K562 (cell line): ENCODE measurements at places on chromosomes 12 and 14. TPM values are rescaled to one million over a fixed set of nuclear protein-coding genes. Genes with fewer than 3 reads are reported as not detected.
A peak's percentile ranks its signal among the peaks of the same experiment; 100 is the strongest.

GRCh38 chr14:102731101-102731870 is 46.0 kb upstream of the TRAF3 start:
- DNase-seq, result no peak

GRCh38 chr12:91074154-91074709 is 16.4 kb upstream of the KERA start:
- DNase-seq, result no peak

GRCh38 chr12:34604227-34604626 is 581.9 kb downstream of the ALG10 start:
- DNase-seq, result peak; percentile 2

DNA sequence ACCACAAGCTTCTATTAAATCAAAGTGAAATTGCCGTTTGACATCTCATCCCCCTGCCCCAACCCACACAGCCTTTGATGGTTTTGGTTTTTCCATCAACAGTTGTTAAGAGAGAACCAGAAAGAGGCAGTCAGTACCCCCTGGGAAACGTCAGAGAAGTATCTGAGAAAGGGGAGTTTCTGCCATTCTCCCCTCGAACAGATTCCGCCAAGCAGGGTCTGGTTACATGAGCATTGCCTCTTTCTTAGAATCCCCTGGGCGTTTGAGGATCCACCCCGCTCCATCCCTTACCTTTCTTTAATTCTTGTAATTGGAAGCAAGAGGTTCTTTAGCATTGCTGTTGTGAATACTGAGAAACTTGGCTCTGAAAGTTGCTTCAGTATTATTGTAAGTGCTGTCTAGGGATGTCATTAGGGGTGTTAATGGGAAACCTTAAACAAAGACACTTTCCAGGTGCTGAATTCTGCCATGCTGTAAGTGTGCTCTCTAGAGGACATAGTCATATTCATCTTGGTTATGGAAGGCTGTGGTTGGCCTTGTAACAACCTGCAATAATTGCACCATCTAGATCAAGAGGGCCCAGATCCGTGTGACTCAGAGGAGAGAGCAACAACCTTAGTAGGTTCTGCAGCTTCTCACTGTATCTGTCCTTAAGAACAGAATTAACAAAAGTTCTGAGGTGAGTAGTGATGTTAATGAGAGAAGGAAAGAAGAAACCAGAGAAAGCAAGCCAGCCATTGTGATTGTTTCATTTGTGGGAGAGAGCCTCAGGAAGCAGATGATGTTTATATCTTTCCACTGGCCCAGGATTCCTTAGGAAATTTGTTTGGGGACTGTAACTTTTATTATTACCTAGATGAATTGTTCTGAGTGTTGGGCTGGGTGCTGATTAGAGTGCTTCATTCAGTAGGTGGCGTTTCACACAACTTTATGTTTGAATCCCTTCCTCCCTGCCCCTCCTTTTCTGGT is 9.0 kb downstream of the TMBIM6 start:
- DNase-seq, result no peak

DNA sequence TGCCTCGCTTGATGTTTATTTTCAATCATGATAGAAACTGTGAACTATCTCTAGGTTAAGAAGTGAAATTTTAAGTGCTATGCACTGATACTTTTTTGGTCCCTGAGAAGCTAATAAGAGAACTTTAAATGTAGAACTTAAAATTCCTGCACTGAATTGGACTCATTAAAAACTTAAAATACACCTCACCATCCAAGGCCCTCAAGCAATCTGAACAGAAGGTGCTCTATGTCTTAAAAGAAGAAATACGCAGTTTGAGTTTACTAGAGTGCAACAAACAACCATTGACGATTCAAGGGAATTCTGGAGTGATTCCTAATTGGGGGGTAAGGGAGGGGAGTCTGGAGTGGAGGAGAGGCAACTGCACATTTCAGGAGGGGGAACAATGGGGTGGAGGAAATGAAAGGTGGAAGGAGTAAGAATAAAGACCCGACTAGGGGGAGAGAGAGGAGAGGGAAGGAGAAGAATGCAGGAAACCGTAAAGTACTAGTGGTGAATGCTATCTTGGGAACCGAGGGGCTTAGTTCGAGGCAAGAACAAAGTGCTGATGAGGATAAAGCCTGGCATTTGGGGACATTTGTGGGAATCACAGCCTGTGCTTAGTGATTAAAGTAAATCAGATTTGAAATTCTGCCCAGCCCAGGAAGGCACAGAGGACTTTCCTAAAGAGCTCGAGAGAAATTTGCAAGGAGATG is 389.7 kb downstream of the AACS start:
- no peak for DNase-seq

DNA sequence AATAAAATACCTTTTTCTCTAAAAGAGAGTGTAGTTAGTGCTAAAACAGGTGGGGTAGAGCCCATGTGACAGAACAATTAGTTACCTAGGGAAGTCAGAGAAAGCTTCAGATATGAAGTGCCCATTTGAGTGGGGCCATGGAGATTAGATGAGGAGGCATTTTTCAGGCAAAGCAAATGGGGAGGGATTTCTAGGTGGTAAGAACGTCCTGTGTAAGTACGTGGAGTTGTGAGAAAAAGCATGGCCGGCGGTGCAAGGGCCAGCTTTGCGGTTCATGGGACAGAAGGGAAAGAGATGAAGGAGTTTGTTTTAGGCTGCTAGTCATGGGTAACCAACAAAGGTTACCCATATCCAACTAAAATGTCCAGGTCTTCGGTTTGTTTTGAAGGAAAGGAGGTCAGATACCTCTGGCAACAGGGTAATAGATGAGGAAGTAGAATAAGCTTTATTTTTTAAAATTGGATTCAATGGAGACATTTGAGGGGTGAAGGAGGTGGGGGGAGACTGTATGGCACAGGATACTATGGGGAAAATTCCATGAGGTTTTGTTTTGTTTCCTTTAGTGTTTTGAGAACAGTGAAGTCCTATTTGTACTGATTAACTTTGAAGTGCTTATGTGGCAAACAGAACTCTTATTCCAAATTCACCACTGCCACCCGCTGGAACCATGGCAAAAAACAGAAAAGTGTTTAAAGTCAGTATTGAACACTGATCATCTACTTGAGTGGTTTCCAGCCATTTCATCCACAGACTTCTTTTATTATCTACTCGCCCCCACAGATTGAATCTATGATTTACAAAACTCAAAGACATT is 10.0 kb upstream of the SNRPF start:
- DNase-seq, result no peak

DNA sequence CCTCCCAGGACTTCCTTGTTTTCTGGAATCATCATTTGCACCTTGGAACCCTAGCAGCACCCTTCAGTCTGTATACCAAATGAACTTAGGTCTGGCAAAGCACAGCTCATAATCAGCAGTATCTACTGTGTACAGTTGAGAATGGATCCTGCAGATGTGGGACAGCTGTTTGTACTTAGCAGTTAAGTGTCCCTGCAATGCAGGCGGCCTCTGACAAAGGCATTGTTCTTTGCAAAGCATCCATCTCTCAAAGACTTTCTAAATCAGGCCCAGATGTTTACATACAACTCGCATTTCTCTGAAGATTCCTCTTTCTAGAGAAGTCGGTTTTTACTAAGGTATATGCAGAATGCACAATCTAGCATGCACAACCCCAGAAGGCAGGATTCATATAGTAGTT is 170.5 kb upstream of the RBM19 start:
- no peak for DNase-seq

DNA sequence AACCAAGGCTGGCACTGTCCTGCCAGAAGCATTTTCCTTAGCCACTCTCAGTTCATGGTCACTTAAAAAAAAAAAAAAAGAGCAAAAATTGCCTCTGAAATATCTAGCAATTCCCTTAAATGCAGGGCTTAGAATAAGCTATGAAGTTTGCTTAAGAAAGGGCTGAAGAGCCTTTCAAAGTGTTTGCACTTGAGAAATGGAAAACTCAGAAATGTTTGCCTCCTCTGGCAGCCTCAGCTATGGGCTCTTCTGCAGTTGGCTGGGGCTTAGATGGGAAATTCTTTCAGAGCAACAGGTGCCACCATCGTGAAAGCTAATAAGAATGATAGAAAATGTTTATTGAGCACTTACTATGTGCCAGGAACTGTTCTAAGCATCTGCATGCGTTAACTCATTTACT is 48.5 kb upstream of the TSPAN11 start:
- no peak for DNase-seq

- DNase-seq, result no peak
These were observed 46.7 kb downstream of the RIN3 start for GRCh38 chr14:92560106-92560865.

DNA sequence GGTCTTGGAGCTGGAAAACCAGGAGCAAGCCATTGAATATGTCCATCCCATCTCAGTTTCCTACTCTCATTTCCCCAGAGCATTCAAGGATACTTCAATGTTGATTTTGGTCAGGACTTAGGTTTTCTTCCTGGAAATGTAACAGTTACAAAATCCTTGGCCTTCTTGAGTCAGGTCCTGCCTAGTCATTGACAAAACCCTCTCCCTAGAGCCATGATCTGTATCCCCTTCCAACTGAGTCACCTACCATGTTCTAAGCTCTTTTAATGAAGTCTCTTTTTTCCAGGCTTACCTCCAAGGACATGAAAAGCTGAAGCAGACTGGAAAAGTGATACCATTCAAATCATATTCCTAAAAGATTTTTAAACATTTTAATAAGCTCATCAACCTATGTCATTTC is 549.2 kb downstream of the GALC start:
- DNase-seq, result no peak

DNA sequence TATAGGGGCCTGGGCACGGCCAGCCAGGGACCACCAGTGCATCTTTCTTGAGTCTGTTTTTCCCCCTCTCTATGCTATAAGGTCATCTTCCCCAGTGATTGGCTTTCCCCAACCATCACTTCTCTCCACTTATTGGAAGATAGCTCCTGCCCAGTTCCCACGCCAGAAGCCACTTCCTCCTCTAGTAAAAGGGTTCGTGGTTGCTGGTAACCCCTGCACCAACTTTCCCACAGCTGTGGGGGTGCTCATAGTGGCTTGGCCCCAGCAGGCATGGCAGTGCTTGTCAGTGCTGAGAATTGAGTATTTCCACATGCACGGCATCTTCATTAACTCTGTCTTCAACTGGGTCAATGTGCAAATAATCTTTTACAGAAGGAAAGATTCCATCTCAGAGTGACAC is 215.4 kb downstream of the FOXN3 start:
- DNase-seq, result no peak

- DNase-seq, result no peak
These were observed 39.2 kb downstream of the EID3 start for GRCh38 chr12:104342635-104343249.

GRCh38 chr14:23639048-23639890 is 3.1 kb downstream of the DHRS2 start:
- no peak for DNase-seq

DNA sequence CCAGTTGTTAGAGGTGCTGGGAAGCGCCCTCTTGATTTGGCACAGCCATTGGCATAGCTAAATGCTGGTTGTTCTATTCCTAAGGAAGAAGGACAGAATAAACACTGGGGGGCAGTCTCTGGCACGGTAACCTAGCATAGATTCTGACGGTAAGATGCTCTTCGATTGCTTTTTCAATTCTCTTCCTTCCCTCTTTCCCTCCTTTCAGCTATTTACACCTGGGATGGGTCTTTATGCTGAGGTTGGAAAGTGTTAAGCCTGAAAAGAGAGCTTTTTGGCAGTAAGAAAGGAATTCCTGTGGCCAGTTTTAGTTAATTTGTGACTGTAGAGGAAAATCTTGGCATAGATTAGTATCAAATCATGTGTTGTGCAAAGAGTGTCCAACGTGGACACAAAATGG is 162.8 kb downstream of the SNAPC1 start:
- DNase-seq, result no peak

GRCh38 chr12:123319273-123319672 is 45.4 kb downstream of the SBNO1 start:
- DNase-seq, result no peak

DNA sequence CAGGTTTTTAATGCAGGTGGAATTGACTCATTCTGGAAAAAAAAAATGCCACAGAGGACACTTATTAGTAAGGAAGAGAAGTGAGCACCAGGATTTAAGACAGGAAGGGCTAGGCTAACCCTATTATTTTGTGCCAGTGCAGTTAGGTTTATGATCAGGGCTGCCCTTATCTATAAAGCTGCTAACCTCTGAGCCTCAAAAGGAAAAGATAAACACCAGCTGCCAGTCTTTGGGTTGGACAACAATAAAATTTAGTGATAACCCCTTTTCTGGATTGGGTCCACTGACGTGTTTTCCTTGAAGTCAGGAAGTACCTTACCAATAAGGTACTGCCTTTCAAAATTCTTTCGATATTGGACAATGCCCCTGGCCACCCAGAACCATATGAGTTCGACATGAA is 128.9 kb downstream of the NUBPL start:
- DNase-seq, result no peak

SDS gene
- total RNA-seq, result 0.18 and 0.22 TPM in 2 replicates

SPIC gene
- total RNA-seq, result not detected in 2 replicates

KSR2 gene
- total RNA-seq, result not detected in 2 replicates

ITGB7 gene
- 2.0 and 3.5 TPM in 2 replicates for total RNA-seq

TRPV4 gene
- not detected in 2 replicates for total RNA-seq

MYL2 gene
- total RNA-seq, result not detected in 2 replicates

MORN3 gene
- 0.22 TPM in 2 replicates for total RNA-seq

POTEM gene
- not detected in 2 replicates for total RNA-seq

KCNMB4 gene
- 0.07 and 0.11 TPM in 2 replicates for total RNA-seq
